ENCODE measurements at places on chromosomes 13 and 19. TPM values are rescaled to one million over a fixed set of nuclear protein-coding genes. Genes with fewer than 3 reads are reported as not detected.

DNA sequence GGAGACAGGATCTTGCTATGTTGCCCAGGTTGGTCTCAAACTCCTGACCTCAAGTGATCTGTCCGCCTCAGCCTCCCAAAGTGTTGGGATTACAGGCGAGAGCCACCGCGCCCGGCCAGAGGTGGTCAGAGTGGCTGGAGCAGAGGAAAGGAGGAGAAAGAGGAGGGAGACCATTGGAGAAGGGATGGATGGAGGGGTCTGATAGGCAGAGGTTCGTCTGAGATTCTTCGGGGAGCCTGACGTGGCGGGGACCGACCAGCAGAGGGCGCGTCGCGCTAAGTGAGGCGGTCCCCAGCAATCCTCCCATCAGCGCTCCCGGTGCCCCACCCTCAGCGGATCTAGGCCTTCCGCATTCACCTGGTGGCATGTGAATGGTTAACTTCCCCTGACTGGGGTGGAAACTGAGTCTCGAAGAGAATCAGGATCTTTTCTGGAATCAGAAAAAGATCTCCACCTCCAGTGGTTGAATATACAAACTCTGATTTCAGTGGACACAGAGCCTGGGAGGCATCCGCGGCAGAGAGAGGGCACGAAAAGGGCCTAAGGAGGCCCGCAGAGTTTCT lies 8.8 kb downstream of the GTPBP3 start:
- no peak for DNase-seq

DNA sequence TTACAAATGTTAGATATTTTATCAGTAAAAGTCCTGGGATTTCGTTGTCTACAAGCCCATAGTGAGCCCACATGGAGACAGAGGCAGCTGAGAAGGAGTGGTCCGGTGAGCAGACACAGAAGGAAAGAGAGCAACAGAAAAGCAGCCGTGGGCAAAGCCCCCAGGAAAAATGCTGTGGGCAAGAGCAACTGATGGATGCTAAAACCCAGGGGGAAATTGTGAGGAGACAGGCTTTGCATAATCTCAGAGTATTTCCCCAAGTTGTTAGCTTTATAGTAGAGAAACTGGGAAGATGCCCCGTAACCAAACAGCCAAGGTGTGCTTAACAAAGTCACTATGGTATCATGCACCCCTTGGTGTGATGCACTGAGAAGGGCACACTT lies 35.1 kb downstream of the GJA3 start:
- no peak for DNase-seq

RNF113B gene
- total RNA-seq = not detected

ZNF625 gene
- 8.3 TPM for total RNA-seq

DNA sequence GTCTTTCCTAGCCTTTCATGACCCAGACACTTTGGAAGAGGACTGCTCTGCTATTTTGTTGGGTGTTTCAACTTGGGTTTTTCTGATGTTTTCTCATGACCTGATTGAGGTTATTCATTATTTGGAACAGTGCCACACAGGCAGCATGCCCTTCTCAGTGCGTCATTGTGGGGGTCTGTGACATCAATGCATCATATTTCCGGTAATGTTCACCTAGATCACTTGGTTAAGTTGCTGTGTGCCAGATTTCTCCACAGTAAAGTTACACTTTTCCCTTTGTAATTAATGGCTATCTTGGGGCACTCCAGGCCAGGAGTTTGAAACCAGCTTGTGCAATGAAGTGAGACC lies 124.4 kb downstream of the SIPA1L3 start:
- DNase-seq = peak; percentile 96

GRCh38 chr13:69946511-69946910 lies 161.1 kb upstream of the ATXN8OS start:
- no peak for DNase-seq

SELENOV gene
- total RNA-seq = not detected

DNA sequence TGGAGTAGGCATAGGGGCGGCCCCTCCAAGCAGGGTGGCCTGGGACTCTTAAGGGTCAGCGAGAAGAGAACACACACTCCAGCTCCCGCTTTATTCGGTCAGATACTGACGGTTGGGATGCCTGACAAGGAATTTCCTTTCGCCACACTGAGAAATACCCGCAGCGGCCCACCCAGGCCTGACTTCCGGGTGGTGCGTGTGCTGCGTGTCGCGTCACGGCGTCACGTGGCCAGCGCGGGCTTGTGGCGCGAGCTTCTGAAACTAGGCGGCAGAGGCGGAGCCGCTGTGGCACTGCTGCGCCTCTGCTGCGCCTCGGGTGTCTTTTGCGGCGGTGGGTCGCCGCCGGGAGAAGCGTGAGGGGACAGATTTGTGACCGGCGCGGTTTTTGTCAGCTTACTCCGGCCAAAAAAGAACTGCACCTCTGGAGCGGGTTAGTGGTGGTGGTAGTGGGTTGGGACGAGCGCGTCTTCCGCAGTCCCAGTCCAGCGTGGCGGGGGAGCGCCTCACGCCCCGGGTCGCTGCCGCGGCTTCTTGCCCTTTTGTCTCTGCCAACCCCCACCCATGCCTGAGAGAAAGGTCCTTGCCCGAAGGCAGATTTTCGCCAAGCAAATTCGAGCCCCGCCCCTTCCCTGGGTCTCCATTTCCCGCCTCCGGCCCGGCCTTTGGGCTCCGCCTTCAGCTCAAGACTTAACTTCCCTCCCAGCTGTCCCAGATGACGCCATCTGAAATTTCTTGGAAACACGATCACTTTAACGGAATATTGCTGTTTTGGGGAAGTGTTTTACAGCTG lies at the start of the genes BRCA2 and ZAR1L:
Gene BRCA2 (plus strand): TSS at position 271 of the 790 bp plus-strand sequence. CDS start 953 bp downstream, outside the sequence.
Gene ZAR1L (minus strand): TSS at position 126 of the 790 bp plus-strand sequence. CDS start 3,438 bp downstream, outside the sequence.
- peak; percentile 91 for DNase-seq

CGB2 gene
- not detected for total RNA-seq

GRCh38 chr13:45300190-45300985 lies 40.6 kb downstream of the TPT1 start:
- no peak for DNase-seq

GRCh38 chr19:29375429-29376119 lies 150.2 kb upstream of the VSTM2B start:
- no peak for DNase-seq

DNA sequence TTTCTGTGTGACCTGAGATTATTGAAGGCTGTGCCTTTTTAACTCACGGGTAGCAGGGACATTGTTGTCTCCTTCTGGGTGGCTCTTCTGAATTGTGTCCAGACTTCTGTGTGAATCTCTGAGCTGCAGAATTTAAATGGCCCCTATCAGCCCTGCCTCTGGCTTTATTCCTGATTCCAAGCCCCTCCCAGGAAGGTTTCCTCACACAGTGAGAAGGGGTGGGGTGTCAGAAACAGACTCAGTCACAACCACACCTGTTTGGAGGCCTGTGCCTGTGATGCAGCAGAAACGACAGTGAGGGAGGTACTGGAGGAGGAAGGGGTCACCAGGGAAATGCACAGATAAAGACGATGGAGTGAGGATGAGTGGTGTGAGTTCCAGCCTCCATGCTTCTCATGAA lies at the start of gene CLC:
Gene CLC (minus strand): TSS at position 139 of the 400 bp plus-strand sequence. CDS start 77 bp downstream, at position 62.
- DNase-seq = no peak

GRCh38 chr13:24119626-24120508 lies 40.7 kb upstream of the SPATA13 start:
- DNase-seq = no peak

SARS2 gene
- 17.2 TPM for total RNA-seq

HIF3A gene
- total RNA-seq = 14.8 TPM

DNA sequence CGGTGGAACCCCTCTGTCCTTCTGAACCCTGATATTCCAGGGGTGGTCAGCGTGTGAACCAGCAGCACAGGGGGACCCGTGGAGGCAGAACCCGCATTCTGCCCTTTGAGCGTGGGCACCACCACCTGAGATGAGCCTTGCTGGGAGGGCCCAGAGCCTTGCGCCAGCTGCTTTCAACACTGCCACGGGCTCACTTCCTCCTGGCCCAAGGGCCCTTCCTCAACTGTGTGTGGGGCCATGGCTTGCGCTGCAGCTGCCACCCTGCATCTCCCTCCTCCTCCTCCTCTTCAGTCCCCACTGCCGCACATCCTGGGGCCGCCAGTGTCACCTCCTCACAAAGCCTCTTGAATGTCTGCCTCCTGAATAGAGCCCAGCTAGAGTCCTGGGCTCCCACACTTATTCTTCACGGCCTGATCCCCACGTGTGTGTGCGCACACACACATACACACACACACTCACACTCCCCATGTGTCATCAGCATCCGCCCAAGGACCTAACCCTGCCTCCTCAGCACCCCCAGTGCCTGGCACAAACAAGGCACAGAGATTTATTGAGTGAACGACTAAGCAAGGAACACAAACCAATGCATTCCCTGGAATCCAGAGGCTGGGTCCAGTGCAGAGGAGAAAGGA lies 26.9 kb upstream of the TMEM160 start:
- DNase-seq = no peak

C3 gene
- 0.51 TPM for total RNA-seq

DNA sequence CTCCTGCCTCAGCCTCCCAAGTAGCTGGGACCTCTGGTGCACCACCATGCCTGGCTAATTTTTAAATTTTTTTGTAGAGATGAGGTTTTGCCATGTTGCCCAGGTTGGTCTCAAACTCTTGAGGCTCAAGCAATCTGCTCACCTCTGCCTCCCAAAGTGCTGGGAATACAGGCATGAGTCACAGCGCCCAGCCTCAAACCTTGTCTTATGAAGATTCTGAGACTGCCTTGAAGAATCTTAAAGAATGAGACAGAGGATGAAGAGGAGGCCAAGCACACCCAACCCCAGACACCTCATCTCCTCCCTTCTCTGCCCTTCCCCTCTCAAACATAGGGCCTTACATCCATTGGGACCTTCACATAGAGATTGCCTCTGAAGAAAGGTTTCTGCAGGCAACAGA lies 179.7 kb downstream of the ABCC4 start:
- no peak for DNase-seq

- no peak for DNase-seq
Measured at GRCh38 chr13:48662226-48662625, 8.5 kb downstream of the CYSLTR2 start.
